ENCODE measurements at places on chromosomes 1 and 21.

GRCh38 chr1:192235127-192235526, 76.9 kb downstream of the RGS18 start:
- DNase-seq: no peak

GRCh38 chr1:231738554-231738953, 112.0 kb downstream of the DISC1 start:
- DNase-seq: no peak

GRCh38 chr1:74853756-74854155, 120.8 kb downstream of the TYW3 start:
- DNase-seq: no peak

DNA sequence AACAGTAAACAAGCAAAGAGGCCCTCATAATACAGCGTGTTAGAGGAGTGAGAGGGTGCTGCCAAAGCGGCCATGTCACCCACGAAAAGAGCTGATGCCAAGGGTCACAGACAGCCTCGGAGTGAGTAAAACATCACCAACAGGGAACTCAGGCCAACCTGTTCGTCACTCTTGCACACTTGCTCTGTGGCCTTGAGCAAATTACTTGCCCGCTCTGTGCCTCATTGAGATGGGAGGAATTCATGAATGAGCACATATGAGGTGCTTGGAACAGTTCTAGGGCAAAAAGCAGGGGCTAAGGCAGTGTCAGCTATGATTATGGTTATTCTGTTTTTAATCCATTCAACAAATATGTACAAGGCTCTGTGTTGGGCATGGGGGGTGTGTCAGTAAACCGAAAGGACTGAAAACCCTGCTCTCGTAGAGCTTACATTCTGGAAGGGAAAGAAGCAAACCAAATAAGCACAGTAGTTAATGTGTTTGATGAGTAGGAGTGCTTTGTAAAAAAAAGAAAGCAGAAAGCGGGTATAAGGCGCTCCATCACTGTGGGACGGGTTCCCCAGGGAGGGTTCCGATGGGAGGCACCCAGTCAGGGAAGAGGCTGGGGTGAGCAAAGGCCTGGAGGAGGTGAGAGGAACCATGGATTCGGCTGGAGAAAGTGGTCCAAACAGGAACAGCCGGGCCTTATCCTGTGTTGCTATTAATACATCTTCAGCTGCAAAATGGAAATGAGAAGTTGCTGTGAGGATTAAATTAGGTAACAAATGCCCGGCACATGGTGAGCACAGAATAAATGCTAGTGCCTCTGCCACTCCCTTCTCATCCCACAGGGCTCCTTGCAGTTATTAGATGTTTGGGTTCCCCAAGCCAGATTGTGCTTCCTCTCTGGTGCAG, 39.5 kb upstream of the RD3 start:
- DNase-seq: no peak

DNA sequence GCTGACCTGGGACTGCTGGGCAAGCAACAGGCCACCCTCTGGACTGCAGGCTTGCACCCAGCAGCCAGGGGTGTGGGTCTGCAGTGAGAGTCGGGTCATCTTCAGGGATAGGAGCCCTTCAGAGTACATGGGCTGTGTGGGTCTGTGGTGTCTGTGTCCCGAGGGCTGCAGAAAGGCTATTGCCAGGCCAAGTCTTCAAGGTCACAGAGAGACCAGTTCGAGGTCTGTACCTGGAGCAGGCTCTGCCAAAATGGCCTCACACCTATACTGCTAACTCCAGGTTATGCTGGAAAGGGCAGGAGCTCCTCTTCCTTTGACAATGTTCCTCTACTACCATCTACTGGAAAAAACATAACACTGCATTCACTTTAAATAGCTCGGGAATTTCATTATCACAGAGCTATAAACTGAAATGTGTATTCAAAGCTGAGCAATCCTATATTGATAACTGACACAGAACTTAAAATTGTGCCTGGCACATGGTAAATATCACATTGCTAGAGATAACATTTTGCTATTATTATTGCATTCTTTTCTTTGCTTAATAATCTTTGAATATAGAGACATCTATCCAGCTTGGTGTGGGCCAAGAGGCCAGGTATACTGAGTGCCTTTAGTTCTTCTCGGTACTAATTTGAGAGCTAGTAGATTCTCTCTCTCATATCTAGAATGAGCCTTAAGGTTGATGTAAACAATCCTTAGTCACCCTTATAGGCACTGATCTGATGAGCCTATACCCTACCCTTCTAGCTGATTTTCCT, 6.9 kb upstream of the DNAH14 start:
- peak; percentile 54 for DNase-seq

- DNase-seq: peak; percentile 4
These were observed 45.9 kb upstream of the DPH5 start for GRCh38 chr1:101071470-101071891.

- DNase-seq: no peak
These were observed 37.4 kb downstream of the JAM2 start for GRCh38 chr21:25676451-25676850.

GRCh38 chr1:28766532-28767183, 29.9 kb downstream of the YTHDF2 start:
- DNase-seq: no peak

DNA sequence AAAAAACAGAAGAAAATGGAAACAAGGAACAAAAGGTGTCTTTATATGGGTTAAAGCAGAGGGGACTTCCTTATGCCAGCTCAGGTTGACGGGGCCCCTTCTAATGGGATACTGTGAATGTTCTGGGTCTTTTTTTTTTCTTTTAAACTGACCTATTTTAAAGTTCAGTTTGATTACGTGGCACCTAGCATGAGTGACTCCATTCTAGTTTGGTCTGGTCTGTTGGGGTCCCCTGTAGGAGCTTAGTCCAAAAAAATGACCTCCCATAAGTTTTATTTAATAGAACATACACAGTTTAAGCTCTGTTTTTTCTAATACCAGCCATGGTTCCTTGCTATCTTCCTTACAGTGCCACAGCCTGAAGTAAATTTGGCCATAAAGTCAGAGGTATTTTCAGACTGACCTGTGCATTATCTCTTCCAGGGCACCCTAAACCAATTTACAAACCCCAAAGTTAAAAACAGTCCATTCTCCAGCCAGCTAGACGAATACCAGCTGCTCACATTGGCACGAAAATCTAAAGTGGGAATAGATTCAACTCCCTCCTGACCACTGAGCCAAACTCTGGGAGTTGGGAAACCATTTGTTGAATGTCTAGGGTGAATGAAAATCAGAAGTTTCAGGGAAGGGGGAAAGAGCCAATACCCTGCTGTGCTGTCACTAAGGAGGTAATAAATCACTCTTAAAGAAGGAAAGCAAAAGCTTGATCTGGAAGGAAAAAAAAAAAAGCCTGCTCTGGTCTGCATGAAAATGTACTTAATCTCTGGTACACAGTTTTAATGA, 42.4 kb downstream of the AKNAD1 start:
- peak; percentile 11 for DNase-seq

DNA sequence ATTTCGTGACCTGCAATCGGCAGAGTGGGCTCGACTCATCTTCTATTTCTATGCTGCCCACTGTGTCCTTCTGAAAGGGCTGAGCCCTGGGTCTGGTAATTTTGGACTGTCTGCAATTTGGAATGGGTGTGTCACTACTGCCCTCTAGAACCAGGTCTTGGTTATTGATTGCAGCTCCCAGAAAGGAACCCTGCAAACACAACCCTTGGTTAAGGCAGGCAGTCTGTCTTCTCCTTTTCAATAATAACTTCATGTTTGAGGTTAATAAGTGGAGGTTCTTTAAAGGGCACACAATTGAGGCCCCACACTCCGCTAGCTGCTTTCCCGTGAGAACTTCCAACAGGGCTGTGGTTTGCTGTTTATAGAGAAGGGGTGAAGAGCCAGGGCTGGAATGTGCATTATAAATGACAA, 79.9 kb upstream of the LYST start:
- no peak for DNase-seq

Data from renal pelvis (tissue), 12 donors.